ENCODE measurements at places on chromosomes 7 and 10. TPM values are rescaled to one million over a fixed set of nuclear protein-coding genes. Genes with fewer than 3 reads are reported as not detected.
A peak's percentile ranks its signal among the peaks of the same experiment; 100 is the strongest.

DNA sequence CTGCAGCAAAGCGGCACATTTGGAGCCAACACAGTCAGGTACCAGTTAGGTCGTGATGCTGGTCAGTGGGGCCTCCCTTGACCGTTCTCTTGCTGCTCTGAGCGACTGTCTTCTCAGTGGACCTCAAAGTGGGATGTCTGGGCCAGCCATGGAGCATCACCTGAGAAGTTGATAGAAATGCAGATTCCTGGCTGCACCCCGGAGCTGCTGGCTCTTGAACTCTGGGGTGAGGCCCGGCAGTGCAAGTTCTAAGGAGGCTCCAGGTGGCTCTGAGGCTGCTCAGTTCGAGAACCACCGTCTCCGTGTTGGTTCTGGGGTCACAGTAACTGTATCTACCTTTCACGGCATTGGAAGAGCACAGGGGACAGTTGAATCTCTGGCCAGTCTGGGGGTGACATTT lies 147.5 kb downstream of the WDR37 start:
- DNase-seq: no peak

LYZL1 gene
- total RNA-seq: not detected

GRCh38 chr7:100583132-100584053 lies 2.5 kb downstream of the LRCH4 start:
- DNase-seq: peak; percentile 76

DNA sequence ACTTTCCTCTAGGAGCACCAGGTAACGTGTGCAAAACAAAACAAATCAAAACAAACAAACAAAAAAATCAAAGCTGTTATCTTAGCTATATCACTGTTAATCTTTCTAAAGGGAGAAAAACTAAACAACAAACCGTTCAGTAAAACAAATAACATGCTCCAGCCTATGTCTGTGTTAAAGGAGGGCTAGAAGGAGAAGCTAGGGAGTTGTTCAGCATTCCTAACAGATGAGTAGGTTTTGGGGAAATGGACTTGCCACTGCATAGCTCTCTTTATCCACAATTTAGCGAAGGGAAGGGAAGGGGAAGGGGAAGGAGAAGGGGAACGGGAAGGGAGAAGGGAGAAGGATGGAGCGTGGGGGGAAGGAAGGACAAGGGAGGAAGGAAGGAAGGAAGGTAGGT lies 134.2 kb upstream of the AKR1E2 start:
- DNase-seq: no peak

MALRD1 gene
- total RNA-seq: 1.2 TPM

DNA sequence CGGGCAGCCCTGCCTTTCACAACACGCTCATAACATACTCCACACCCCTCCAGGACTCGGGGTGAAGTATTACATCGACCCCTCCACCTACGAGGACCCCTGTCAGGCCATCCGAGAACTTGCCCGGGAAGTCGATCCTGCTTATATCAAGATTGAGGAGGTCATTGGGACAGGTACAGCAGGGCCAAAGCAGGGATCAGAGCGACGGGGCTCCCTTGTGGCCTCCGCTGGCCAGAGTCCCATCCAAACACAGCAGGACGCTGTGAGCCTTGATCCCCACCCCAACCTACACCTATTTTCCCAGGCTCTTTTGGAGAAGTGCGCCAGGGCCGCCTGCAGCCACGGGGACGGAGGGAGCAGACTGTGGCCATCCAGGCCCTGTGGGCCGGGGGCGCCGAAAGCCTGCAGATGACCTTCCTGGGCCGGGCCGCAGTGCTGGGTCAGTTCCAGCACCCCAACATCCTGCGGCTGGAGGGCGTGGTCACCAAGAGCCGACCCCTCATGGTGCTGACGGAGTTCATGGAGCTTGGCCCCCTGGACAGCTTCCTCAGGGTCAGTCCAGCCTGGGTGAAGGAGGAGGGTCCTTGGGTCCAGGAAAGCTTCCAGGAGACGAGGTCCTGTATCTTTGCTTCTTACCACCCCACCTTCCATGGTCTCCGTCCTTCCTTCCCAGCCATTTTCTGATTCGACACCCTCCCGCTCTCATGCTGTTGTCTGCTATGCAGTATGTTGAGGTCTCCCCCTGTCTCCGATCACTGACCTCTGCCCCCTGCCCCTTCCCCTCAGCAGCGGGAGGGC lies 13.5 kb downstream of the EPHB6 start:
- DNase-seq: peak; percentile 62

DNA sequence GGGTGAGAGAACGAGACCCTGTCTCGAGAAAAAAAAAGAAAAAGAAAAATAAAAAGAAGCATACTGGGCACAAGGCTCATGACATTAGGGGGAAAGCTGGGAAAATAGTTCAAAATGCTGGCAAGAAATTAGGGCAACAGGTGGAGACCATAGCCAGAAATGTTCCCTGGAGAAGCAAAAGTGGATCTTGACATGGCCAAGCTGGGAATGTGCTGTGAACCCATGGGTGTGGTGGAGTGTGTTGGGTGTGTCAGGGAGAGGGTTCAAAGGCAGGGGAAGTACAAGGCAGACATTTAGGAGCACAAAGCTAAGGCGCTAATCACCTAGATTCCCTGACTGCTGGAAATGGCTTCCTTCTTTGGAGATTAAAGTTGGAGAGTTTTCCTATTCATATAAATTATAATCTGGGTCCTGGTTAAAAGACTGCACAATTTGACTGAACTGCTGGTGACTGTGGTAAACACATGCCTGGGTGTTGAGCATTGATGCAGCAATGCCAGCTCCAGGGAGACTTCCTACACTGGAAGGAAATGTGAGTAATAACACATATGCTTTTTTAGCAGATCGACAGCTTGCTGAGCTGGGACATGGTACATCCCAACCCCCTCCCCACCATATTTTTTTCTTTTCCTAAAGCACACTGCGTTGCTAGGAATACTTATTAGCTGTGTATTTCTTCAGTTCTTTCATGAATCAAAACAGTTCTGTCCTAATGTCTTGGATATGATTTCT lies 70.1 kb upstream of the ARHGAP21 start:
- no peak for DNase-seq

GRCh38 chr7:3075441-3075840 lies 31.8 kb upstream of the CARD11 start:
- DNase-seq: no peak

CTNNA3 gene
- total RNA-seq: 8.9 TPM

CHN2 gene
- total RNA-seq: 7.6 TPM

EBF3 gene
- total RNA-seq: 8.4 TPM

DNA sequence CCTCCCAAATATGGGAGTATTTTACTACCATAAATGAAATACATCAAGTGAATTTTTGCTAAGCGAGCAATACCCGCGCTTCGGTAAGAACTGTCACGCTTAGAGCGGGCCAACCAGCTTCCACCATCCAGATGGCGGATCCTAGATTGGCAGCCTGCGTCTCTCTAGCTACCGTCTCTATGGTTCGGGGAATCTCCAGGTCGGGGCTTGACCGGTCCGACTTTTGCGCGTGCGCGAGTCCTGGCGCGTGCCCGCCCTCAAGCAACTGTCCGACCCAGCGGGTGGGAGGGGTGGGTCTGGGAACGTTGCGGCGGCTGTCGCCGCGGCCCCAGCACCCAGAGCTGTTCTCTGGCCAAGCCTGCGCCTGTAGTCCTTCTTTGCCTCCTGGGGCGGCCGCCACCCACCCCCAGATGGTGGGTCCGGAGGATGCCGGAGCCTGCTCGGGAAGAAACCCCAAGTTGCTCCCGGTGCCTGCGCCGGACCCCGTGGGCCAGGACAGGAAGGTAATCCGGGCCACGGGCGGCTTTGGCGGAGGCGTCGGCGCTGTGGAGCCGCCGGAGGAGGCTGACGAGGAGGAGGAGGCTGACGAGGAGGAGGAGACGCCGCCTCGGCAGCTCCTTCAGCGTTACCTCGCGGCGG lies at the start of gene TBC1D12:
Gene TBC1D12, plus strand, starts transcription at position 338 of the 639 bp plus-strand sequence. Its CDS starts 73 bp downstream, at position 411.
- peak; percentile 98 for DNase-seq

- no peak for DNase-seq
Observed at GRCh38 chr10:10881117-10881813, 136.4 kb upstream of the CELF2 start.

PPP1R17 gene
- total RNA-seq: not detected

DNA sequence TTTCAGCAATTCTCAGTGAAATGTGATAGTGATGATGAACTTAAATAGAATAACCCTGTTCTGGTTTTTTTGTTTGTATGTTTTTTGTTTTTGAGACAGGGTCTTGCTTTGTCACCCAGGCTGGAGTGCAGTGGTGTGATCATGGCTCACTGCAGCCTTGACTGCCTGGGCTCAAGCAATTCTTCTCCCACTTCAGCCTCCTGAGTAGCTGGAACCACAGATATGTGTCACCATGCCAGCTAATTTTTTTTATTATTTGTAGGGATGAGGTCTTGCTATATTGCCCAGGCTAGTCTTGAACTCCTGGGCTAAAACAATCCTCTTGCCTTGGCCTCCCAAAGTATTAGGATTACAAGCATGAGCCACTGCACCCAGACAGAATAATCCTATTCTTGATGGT lies 14.3 kb upstream of the COL17A1 start:
- no peak for DNase-seq

ATP6V0E2 gene
- total RNA-seq: 12.2 TPM

GRCh38 chr10:102112210-102112817 lies 7.9 kb downstream of the LDB1 start:
- no peak for DNase-seq

DNA sequence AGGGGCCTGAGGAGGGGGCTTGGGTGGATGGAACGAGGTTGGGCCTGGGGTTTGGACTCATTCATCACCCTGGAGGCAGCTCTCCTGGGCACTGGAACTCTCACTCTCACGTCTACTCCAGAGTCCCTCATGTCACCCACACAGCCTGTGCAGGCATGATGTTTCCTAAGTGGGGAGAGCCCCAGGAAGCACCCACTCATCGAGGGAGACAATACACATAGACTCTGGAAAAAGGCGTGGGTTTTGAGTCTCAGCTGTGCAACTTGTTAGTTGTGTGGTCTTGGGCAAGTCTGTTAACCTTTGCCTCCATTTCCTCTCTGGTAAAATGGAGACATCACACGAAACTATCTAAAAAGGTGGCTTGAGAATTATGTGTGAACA lies 25.9 kb upstream of the RBM20 start:
- no peak for DNase-seq

- no peak for DNase-seq
Observed at GRCh38 chr7:157739650-157740049, 402.8 kb downstream of the DNAJB6 start.

DNA sequence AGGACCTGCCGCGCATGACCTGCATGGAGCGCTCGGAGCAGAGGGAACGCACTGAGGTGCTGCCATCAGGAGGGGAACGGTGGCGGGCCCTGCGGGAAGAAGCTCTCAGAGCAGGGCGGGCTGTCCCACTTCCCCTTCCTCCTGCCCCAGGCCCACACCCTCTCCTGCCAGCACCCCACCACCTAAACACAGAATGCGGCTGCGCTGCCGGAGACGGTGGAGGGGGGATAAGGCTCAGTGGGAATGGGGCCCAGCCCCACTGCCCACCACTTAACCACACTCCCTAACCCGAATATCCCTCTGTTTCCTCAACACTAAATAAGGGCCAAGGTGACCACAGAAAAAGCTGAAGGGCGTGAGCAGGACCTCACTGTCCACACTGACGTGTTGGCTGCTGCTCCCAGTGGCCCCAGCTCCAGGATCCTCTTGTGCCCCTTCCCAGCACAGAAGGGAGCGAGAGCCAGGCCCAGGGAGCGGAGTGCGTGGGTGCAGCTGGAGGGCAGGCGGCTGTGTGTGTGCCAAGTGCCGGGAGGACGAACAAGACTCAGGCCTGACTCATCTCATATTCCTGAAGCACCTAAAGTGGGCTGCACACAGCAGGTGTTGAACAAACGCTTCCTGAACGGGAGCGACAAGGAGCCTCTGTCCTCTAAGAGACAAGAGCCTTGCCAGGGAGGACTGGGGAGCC lies 116.8 kb downstream of the MAD1L1 start:
- DNase-seq: no peak

CPN1 gene
- not detected for total RNA-seq

- no peak for DNase-seq
Observed at GRCh38 chr7:70795948-70796347, 336.0 kb upstream of the GALNT17 start.

DNA sequence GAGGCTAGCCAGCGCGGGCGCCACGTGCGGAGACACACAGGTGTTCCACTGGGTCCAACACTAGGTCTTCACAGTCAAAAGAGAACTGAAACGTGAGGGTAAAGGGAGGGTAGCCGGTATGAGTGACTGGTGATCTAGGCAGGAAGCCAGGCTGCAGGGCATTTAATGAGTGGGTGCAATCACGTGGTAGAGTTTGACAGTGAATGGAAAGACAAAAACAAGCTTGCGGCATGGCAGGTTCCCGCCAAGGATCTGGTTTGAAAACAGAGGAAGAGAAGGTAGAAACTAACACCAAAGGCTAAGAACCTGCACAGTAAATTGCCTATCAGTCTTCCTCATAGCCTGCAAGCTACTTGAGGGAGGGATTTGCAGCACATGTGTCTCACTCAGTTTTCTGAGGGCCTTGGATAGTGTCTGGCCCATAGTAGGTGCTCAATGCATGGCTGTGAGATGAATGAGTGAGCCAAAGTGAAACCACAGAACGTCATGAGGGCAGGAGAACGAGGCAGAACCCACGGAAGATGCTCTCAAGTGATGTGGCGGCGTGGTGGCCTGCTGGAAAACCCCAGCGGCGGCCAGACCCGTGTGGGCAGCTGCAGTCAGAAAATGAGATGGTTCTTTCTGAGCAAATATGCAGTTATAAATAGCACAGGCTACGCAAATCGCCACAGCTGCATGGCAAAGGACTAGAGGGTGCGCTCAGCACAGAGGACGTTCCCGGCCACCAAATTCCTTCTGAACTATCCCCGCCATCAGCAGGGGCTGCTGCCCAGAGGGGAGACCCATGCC lies 183.6 kb upstream of the NFE2L3 start:
- DNase-seq: no peak

DNA sequence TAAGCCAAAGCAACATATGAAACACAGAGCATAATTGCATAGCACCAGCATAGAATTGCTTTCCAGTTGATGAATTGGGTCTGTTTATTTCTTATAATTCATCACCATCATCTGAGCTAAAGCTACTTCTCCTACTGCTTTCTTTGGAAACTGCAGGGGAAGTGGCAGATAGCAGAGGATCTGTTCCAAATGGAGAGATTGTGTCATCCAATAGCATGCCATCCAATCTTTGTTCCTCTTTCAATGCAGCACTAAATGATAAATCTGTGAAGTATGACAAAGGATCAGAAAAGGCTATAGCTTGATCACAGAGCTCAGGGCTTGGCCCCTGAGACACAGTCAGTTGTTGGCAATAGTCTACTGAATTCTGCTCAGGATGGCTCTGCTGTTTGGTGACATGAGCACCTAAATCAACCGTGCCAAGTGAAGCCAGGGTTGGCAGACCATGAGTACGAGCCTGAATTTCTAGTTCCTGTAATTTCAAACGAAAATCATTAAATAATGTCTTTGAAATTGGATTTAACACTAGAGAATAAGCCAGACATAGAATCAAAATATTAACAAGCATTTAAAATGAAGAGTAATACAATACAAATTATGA lies 90.0 kb downstream of the TFEC start:
- DNase-seq: no peak

GRCh38 chr7:79652619-79653018 lies 199.2 kb upstream of the MAGI2 start:
- DNase-seq: no peak

Data from aorta (tissue), 5 donors.